ENCODE measurements at places on chromosomes 12 and 14.

DNA sequence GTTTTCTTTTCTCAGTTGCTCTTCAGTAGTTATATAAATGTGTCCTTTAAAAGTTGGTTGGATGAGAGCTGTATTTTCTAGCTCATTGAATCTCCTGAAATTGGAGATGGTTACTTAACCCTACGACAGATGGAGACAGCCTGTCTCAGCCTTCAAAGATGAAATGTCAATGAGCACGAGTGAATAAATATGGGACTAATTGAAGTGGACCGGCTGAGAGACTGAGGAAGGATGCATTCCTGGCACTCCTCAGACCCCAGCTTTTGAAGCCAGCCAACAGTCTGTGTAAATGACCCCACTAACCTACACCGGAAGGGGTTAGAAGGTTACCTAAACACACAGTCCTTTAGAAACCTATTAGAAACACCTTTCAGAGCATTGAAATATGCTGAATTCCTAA, 46.6 kb downstream of the PDZRN4 start:
- no peak for DNase-seq

DNA sequence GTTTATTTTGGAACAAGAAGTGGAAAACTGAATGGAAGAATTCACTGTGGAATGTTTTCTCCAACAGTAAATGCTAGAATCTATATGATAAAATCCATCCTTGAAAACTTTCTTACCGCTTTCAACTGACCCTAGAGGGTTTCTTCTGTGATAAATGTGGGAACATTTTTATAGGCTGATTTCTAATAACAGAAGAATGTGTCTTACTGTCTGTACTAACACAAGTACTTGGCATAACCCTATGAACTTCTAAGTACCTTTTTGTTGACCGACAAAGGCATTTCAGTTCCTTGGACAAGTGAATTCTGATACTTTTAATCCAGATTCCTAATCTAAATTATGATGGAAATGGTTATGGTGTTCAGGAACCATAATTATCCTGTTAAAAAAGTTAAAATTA, 1109.7 kb upstream of the FLRT2 start:
- DNase-seq = no peak

- no peak for DNase-seq
Measured at GRCh38 chr12:67352682-67353081, 83.5 kb downstream of the CAND1 start.

- DNase-seq = no peak
Measured at GRCh38 chr12:5186715-5187114, 143.0 kb downstream of the KCNA5 start.

DNA sequence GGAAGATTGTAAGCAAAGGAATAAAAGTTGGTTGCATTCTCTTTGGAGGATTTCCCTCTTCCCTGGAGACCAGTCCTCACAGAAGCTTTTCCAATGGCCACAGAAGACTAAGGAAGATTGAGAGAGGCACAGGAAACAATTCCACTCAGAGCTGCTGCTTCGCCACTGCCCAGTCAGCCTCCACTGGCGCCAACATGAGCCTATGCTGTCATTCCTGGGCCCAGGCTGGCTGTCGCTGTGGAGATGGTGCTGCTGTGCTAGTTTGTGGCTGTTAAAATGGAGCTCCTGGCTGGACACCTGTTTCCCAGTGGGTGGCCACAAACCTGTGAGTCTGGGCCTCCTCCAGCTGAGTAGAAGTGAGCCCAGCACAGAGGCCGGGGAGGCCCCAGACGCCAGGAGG, 6.6 kb downstream of the P2RX7 start:
- no peak for DNase-seq

GRCh38 chr12:14656846-14657245, 39.6 kb downstream of the GUCY2C start:
- no peak for DNase-seq

DNA sequence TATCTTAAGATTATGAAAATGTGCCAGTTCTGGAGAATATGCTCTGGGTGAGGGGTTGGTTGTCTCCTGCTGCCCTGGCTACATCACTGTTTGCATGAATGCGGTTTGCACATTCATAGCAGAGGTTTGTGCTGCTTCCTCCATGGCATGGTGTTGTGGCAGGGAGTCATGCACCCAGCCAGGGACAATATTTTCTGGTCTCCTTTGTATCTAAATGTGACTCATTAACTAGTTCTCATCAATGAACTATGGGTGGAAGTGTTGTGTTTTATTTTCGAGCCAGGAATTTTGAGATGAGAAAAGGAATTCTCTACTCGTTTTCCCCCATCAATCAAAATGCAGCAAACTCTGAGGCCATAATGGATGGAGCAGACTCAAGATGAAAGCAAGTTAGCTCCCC, 527.3 kb downstream of the SNAPC1 start:
- DNase-seq = no peak

DNA sequence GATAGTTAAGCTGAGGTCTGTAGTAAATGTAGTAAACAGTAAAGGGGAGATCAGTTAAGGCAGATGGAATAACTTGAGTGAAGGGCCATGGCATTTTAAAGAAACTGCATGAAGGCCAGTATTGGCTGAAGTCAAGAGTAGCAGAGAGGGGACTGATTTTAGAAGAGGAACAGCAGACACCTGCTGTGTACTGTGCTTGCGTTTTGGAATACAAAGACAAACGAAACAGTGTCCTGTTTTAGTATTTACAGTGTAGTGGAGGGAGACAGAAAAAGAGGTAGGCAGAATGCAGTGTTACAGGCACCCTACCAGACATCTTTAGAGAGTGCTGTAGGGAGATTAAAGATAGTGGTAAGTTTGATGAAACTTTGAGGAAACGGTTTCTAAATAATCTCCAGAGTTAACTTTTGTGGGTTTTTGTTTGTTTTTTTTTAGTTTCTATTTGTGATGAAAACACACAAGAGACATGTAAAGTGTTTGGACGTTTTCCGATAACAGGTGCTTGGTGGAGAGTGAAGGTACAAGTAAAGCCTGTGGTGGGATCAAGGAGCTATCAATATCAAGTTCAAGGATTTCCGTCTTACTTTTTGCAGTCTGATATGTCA, 2.1 kb downstream of the HELB start:
- DNase-seq = no peak

DNA sequence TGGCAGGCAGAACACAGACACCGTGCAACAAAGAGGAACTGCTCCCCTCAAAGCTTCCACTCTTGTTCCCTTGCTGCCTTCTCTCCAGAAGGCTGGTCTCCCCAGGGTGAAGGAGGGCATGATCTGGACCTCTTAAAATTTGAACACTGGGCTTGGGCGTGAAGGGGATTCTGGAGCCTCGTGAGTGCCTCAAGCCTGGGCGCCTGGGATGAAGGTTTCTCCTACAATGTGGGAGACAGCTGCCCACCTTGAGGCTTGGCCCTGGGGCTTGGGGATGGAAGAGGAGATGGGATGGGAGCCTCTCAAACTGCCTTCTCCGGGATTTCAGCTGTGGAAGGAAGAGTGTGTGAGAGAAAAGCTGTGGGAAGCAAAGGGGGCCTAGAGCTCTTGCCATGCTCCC, 7.8 kb upstream of the RIN3 start:
- no peak for DNase-seq

DNA sequence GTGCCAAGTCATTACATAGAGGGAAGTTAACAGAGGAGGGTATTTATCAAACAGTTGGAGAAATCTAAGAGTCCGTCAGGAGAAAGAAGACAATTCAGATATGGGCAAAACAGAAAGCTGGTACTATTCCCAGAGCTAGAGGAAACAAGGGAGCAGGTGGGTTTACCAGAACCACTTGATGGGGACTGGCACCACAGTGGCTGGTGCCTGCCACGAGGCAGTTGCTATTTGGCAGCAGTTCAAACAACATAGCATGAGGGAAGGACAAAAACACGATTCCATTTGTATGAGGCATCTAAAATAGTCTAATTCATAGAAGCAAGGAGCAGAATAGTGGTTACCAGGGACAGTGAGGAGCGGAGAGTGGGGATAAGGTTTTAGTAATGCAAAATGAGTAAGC, 24.6 kb upstream of the KLRD1 start:
- DNase-seq = no peak

DNA sequence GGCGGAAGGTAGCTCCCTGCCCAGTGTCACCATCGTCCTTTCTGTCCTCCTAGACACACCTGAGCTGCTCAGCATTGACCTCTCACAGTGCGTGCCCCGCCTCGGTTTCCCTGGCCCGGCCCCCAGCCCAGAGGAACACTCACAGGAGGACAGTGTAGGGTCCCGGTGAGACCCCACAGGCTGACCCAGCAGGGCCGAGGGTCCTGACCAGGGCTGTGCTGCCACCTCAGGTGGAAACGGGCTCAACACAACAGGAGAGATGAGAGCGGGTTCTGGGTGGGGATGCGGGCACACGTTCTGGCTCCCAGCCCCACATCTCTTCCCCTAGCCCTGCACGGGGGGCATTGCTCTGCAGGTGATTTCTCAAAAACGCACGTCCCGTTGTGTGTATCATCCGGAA, 98.1 kb downstream of the PIWIL1 start:
- no peak for DNase-seq
